ENCODE measurements at places on chromosomes 16 and 17. TPM values are rescaled to one million over a fixed set of nuclear protein-coding genes. Genes with fewer than 3 reads are reported as not detected.

CHST4 gene
- 0.43 TPM for total RNA-seq

EVI2B gene
- total RNA-seq = 0.64 TPM

CMTM2 gene
- not detected for total RNA-seq

RAB40B gene
- total RNA-seq = 5.8 TPM
